Stimulated activated CD4-positive, alpha-beta T cell treated with anti-CD3 and anti-CD28 coated beads, Interleukin-15, amount 100 ng/mL, for 1 hour (primary cell): ENCODE measurements at places on chromosomes 7 and 10.
A peak's percentile ranks its signal among the peaks of the same experiment; 100 is the strongest.

GRCh38 chr7:41886901-41887311, 184.0 kb upstream of the INHBA start:
- DNase-seq = no peak

GRCh38 chr7:20650782-20651181, 35.3 kb downstream of the ABCB5 start:
- DNase-seq = no peak

DNA sequence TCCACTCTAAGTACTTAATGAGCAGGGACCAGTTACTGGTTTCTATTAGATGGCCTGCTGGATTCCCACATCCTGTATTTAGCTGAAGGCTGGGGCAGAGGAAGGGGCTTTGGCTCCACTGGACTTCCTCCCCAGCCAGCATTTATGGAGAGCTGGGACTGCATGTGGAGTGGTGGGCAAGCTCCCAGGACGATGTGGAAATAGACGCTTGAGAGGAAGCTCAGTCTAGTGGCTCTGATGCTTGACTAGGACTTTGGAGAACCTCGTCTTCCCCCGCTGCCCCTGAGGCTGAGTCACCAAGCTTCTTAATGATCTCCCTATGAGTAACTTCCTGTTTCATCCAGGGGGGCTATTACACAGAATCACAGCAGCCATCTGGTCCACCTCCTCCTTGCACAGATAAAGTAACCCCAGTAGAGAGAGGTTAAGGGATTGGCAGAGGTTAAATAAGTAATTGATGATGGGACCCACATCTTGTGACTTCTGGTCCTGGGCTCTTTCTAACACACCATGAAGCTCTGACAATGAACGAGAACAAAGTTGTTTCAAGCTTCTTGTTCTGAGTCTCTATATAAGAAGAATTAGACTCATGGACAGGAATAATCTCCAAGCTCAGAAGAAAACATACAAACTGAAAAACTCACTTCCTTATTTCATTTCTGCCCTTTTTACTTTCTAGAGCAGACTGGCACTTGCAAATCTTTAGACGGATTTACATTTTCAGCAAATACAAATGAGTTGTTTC, 126.2 kb downstream of the PRPF18 start:
- DNase-seq = no peak

- DNase-seq = no peak
Measured at GRCh38 chr7:135251496-135252391, 18.1 kb downstream of the STRA8 start.

DNA sequence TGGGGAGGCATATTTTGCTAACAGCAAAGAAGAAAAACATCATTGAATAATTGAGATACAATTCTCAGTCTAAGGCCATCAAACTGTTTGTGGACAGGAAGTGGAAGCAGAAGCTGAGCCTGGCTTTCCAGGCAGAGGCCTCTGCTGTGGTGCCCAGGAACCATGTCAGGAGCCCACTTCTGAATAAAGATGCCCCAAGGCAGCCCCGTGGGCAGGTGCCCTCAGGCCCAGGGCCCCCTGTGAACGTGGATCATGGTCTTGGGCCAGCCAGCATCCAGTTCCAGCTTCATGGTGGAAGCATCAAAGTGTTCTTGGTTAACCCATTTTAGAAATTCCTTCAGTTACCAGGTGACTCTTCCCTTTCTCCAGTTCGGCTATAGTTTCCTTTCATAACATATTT, 346.8 kb downstream of the PTPRN2 start:
- DNase-seq = no peak

DNA sequence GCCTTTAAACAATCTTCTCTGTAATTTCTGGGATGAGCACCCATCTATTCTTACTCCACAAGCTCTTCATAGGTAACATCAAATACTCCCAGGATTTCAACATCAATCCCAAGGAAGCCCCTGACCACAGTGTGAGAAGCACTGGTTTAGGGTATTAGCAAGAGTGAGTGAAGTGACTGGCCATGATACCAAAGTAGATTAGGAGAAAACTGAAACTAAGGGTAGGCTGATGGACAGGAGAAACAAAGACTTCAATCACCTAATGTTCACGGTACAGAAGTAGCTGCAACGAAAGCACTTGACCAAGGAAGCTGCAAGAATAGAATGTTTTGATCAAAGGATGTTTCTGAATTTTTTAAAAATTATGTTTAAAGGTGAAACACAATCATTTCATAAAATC, 49.8 kb downstream of the LMBR1 start:
- no peak for DNase-seq

DNA sequence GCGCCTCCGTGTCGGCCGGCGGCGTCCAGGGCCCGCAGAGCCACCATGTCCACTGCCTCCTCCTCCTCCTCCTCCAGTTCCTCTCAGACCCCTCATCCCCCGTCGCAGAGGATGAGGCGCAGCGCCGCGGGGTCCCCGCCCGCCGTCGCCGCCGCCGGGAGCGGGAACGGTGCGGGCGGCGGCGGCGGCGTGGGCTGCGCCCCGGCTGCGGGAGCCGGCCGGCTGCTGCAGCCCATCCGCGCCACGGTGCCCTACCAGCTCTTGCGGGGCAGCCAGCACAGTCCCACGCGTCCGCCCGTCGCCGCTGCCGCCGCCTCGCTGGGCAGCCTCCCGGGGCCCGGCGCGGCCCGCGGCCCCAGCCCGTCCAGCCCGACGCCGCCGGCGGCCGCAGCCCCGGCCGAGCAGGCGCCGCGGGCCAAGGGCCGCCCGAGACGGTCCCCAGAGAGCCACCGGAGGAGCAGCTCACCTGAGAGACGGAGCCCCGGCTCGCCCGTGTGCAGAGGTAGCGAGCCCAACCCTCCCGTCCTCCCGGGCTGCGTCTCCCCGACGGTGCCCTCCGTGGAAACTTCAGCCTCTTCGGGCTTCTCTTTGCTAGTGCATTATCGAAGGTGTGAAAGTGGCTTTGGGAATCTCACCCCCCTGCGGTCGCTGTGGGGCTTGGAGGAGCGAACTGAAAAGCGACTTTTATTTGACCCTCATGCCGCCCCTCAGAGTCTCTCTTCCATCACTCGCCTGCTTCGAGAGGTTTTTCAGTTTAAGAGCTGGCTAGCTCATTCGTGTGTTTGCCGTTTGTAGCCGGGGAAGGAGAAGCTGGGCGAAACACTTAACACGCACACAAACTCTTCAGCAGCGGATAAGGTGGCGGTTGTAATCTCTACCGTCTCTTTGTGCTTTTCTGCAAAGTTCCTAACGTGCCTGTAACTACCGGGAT, 975 bp downstream of the GLCCI1 start:
- DNase-seq = peak; percentile 13

- DNase-seq = no peak
Measured at GRCh38 chr10:29669149-29669548, 34.4 kb upstream of the SVIL start.

GRCh38 chr10:79224263-79224949, 122.9 kb upstream of the PPIF start:
- DNase-seq = no peak

DNA sequence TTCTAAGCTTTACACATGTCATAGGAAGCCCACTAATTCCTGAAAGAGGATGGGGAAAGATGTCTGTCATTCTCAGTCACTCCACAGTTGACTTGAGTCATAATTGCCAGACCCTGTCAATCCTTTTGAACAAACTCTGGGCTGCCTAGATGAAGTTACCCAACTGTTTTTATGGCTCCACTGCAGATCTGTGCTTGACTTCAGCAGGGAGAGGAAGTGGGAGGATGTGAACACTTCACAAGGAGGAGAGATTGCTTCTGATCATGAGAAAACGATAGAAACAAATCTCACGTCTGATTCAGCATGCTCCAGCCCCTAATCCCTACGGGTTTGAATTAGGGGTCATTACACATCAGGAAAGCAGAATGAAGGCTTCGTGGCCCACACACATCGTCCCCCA, 596.6 kb upstream of the CELF2 start:
- DNase-seq = no peak

GRCh38 chr7:36547416-36547815, 157.8 kb downstream of the ANLN start:
- no peak for DNase-seq

DNA sequence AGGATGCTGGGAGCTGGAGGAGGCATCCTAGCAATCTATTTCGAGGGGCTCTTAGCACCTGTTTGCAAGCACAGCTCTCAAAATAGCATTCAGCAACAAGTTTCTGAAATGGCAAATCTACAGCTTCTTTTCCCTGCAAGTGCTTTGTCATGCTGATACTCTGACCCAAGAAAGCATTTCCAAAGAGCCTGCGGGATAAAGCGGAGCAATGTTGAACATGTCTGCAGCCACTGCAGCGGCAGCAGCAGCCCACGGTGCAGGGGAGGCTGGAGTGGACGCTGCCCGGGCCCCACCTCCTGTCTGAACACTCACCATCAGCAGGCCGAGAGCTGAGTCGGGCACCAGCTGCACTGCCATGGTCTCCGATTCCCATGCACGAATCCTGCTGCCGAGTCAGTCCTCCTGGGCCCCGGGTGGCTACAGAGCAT, 964 bp downstream of the FRMD4A start:
- no peak for DNase-seq

- no peak for DNase-seq
Measured at GRCh38 chr10:122249991-122250750, 20.9 kb upstream of the BTBD16 start.
